ENCODE measurements at places on chromosomes 3 and 15.

GRCh38 chr3:73580343-73580742 is 44.4 kb downstream of the PDZRN3 start:
- peak; percentile 0 for DNase-seq

- no peak for DNase-seq
These were observed 100.6 kb downstream of the CYP19A1 start for GRCh38 chr15:51237816-51238215.

- DNase-seq: no peak
These were observed 30.2 kb upstream of the CFAP161 start for GRCh38 chr15:81103857-81104256.

DNA sequence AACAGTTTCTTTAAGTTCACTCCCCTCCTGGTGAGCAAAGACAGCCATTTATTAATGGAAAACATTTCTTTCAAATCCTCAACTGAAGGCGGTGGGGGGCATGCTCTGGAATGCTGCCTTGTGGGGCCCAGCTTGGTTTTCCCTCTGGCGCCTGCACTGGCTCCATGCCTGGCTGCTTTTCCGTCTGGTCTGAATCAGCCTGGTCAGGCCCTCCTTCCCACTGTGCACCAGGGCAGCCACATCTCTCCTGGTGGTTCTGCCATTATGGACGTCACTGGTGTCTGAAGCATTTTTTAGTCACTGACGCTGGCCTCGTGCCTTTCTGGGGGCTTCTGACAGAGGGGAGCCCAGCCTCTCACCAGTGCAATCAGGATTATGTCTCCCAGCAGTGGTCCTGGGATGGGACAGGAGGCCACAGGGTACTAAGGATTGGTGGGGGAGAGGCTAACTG is 57.6 kb upstream of the APEH start:
- no peak for DNase-seq

DNA sequence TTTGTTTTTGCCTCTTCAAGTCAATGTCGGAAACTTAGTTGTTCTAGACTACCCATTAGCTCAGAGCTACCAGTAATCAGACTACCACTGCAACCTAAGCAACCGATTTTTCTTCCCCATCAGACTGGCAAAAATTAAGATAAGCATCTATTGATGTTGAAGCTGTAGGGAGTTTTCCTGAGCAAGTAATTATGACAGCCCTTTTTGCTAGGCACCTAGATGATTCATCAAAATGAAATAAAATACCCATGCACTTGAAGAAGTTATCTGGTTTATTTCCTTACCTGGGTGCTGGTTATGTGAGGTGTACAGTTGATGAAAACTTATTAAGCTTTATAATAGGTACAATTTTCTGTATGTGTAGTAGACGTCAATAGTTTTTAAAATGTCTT is 554 bp upstream of the COMMD4 start:
- DNase-seq: no peak

Measured in stimulated activated CD4-positive, alpha-beta T cell treated with anti-CD3 and anti-CD28 coated beads, Interleukin-15, amount 100 ng/mL, for 48 hours (primary cell).